Activated naive CD4-positive, alpha-beta T cell treated with Interleukin-2 at 50 U/mL for 16 hours (primary cell): ENCODE measurements at places on chromosomes 16 and 17.

GRCh38 chr17:69065113-69065512, 4.4 kb upstream of the ABCA9 start:
- no peak for DNase-seq

- DNase-seq: no peak
Observed at GRCh38 chr16:116015-116414, 22.5 kb downstream of the NPRL3 start.

DNA sequence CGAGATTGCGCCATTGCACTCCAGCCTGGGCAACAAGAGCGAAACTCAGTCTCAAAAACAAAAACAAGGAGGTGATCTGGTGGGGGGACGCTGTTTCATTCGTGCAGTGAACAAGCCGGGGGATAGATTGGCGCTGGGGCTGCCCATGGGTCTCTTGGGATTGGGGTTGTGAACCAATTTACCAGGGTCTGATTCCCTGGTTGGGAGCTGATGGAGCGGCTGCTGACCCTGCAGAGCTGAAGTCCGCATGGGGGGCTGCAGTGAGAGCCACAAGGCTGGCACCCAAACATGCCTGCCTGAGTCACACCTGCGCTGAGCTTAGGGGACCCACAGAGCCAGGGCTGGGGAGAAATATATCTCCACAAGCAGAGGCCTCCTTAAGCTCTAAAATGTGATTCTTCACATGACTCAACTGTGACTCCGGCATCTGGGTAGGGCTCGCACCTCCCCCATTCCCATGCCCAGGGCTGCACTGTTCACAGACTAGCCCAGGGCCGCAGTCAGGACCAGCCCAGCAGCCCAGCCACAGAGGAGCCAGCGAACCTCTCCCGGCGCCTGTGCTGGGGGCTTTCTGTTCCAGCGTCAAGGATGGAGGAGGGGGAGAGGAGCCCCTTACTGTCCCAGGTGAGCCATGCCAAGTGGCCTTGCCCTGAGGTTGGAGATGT, 5.0 kb downstream of the TSPAN10 start:
- DNase-seq: no peak

DNA sequence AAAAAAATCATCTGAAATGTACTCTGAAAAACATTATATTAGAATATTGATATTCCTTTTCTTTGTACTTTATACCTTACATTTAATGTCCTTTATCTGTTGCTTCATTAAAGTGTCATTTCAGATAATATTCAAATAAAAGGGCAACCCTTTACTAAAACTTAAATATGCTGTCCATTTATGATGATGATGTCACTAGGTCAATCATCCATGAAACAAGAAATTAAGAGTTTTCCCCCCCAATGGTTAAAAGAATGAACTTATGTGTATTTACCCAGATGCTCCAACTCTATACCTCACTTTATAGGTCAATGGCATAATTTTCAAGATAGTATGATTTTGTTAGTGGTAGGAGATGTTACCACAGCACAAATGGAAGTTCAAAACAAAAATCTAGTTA, 15.3 kb downstream of the APPBP2 start:
- DNase-seq: no peak

GRCh38 chr17:11176549-11176948, 64.5 kb upstream of the SHISA6 start:
- DNase-seq: no peak

DNA sequence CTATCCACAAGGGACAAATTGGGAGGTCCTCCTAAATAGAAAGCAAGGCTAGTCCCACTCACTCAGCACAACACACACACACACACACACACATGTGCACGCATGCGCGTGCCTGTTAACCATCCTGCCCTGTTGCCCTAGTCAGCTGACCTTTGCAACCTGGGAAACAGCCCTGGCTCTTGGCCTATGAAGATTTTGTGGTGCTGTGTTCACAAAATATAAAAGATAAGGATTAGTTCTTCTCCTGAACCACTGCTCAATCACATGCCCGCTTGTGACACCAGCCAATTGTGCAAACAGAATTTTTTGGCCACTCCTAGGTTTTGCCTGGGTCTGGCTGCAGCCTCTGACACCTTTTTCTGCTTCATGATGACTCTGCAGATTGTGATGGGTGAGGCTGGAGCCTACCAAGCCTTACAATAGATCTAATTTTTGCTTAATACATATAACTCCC, 3.3 kb upstream of the CES1 start:
- no peak for DNase-seq

- no peak for DNase-seq
Observed at GRCh38 chr16:4746991-4747574, 12.7 kb downstream of the DNAAF8 start.

DNA sequence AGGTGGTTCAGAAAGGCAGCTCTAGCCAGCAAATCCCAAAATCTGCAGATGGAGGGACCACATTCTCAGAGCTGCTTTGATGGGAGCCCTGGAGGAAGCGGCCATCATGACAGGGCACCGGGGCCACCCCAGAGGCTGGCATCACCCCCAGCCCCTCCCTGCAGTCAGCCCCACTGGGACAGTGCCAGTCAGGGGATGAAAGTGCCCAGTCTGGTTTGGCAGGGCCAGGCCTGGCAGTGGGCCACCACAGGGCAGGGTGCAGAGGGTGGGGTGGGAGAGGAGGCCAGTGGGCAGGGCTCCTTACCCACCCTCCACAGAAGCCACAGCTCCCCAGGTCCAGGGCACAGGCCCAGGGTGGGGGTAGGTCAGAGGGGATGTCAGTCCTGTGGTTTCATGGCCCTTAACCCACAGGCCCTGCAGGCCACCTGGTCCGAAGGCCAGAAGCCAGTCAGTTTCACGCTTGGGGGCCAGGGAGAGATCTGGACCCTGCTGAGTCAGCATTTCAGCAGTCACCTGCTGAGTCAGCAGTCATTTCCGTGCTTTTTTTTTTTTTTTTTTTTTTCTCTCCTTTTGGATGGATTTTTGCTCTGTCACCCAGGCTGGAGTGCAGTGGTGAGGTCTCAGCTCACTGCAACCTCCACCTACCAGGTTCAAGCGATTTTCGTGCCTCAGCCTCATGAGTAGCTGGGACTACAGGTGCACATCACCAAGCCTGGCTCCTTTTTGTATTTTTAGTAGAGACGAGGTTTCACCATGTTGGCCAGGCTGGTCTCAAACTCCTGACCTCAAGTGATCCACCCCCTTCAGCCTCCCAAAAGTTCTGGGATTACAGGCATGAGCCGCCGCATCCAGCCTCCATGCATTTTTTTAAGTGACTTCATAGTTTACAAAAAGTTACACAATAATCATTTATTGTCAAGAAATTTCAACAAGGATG, 10.4 kb downstream of the SLC25A10 start:
- no peak for DNase-seq

GRCh38 chr17:1714980-1715802, 5.0 kb upstream of the TLCD2 start:
- DNase-seq: peak; percentile 63

DNA sequence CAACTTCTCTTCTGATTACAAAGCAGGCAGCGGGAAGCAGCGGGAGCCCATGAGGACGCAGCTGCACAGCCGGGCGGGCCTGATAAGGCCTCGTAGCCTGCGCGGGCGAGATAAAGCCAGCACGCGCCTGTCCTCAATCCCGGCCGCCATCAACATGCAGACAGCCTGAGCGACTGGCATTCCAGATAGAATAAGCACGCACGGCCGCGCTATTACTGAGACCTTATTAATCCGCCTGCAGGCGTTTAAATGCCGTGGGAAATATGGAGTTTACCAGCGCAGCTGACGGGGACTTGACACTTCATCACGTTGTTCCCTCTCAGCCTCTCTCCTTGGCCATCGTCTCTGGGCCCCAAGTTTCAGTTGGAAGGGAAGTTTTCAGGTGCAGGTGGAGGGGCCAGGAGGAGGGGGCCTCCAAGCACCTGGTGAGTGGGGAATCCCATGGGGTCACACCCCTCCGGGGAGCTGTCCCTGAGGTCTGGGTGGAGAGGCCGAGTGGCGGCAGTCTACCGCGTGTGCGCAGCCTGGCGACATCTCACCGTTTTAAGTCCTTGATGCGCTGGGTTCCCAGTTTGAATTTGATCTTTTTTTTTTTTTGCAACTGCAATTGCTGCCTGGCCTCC, 27.3 kb upstream of the CBFA2T3 start:
- DNase-seq: no peak

- no peak for DNase-seq
Observed at GRCh38 chr16:61936522-61936921, 99.7 kb downstream of the CDH8 start.
